ENCODE measurements at places on chromosomes 1 and 21. TPM values are rescaled to one million over a fixed set of nuclear protein-coding genes. Genes with fewer than 3 reads are reported as not detected.

CNIH3 gene
- 11.3 TPM for total RNA-seq

CDA gene
- 1.9 TPM for total RNA-seq

TMEM82 gene
- not detected for total RNA-seq

ACTL8 gene
- not detected for total RNA-seq

FAAH gene
- total RNA-seq: 0.86 TPM
